ENCODE measurements at places on chromosomes 1 and 21.
A peak's percentile ranks its signal among the peaks of the same experiment; 100 is the strongest.

DNA sequence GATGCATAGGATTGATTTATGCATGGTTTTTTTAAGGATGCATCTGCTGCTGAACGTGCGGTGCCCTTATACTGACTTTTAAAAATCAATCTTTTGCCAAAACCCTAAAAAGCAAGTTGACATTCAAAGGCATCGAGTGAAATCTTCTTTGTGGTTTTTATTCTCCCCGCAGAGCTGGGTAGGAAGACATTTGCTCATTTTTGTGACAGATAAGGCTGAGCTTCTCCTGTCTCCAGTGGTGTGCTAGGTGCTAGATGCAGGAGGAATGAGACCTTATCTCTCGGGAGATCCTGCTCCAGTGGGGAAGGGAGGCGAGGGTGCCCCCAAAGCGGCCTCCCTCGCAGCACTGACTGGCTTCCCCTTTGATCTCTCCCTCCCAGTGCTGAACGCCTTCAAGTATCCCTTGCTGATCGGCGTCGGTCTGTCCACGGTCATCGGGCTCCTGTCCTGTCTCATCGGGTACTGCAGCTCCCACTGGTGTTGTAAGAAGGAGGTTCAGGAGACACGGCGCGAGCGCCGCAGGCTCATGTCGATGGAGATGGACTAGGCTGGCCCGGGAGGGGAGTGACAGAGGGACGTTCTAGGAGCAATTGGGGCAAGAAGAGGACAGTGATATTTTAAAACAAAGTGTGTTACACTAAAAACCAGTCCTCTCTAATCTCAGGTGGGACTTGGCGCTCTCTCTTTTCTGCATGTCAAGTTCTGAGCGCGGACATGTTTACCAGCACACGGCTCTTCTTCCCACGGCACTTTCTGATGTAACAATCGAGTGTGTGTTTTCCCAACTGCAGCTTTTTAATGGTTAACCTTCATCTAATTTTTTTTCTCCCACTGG lies 14.9 kb upstream of the CD101 start:
- no peak for DNase-seq

DNA sequence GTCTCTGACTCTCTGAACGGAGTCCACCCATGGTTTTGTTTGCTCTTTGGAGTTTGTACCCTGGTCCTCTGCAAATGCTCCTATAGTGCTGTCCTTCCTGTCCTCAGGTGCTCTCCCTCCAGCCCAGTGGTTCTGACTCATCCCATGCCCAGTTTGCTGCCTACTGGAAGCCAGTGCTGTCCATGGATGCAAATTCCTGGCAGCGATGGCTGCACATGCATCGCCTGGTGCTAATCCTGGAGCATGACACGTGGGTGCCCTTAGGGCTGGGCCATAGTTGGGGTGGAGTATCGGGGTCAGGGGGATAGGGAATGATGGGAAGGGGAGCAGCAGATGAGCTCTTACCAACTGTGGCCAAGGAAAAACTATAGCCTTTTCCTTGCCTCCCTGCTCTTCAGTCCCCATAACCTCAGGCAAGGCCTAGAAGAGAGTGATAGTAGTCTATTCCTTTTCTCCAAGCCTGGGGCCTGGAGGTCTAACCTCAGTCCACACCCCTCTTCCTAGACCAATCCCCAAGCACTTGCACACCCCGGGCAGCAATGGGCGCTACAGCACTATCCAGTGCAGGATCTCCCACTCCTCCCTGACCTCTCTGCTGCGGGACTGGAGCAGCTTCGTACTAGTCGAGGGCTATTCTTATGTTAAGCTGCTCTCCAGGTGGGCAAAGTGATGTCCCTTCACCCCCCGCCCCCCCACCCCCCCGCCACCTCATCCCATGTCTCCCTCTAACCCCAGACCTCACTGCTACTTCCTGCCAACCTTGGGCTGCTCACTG lies 31.6 kb downstream of the HYI start:
- DNase-seq, result no peak

GRCh38 chr1:246577082-246577719 lies 10.9 kb downstream of the CNST start:
- DNase-seq, result no peak

DNA sequence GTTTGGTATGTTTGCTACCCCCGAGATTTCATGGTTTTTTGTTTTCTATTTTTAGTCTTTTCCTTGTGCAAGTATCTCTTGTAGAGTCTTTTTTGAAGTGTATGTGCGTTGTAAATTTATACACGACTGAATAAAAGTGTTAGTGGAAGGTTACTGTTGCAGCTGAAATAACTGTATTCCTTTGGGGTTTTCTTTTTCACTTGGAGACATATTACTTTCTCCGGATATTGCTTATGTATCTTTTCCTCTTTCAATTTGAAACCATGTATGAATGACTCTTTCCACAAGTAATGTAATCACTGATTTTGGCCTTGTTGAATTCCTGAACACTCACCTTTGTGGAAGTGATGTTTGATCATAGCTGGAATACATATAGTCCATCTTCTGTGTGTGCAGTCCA lies 956 bp downstream of the URB2 start:
- DNase-seq, result no peak

GRCh38 chr1:156095906-156096508 lies 13.7 kb upstream of the MEX3A start:
- no peak for DNase-seq

- DNase-seq, result peak; percentile 49
Measured at GRCh38 chr1:230682882-230683610, 30.9 kb downstream of the AGT start.

DNA sequence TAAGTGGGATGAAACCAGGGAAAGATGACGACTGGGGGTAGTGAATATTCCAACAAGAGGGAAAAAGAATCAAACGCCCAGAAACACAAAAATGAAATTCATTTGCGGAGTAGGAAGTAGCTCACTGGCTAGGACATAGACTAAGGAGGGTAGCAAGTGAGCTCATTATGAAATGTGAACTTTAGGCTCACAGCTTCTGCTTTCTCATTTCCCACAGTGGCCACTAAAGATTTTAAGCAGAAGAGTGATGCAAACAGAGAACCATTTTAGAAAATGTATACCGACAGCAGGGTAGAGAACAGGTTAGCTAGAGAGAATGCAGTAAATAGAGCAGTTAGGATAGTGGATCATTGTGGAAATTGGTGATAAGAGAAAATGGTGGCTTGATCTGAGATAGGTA lies 3.5 kb downstream of the CD48 start:
- no peak for DNase-seq

GRCh38 chr1:232795497-232796053 lies 9.6 kb upstream of the MAP10 start:
- no peak for DNase-seq

DNA sequence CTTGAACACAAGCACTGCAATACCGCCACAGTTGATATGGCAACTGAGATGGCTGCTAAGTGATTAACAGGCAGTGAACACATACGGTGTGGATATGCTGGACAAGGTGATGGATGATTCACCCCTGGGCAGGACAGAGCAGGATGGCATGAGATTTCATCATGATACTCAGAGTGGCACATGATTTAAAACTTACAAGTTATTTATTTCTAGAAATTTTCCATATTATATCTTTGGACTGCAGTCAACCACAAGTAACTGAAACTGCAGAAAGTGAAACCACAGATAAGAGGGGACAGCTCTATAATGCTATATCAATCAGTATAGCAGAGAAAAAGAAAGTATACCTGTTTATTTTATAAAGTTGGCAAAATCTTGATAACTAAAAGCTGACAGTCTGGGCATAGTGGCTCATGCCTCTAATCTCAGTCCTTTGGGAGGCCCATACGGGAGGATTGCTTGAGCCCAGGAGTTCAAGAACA lies 47.9 kb downstream of the PHACTR4 start:
- no peak for DNase-seq

- no peak for DNase-seq
Measured at GRCh38 chr21:44763451-44764318, 37.9 kb downstream of the UBE2G2 start.

DNA sequence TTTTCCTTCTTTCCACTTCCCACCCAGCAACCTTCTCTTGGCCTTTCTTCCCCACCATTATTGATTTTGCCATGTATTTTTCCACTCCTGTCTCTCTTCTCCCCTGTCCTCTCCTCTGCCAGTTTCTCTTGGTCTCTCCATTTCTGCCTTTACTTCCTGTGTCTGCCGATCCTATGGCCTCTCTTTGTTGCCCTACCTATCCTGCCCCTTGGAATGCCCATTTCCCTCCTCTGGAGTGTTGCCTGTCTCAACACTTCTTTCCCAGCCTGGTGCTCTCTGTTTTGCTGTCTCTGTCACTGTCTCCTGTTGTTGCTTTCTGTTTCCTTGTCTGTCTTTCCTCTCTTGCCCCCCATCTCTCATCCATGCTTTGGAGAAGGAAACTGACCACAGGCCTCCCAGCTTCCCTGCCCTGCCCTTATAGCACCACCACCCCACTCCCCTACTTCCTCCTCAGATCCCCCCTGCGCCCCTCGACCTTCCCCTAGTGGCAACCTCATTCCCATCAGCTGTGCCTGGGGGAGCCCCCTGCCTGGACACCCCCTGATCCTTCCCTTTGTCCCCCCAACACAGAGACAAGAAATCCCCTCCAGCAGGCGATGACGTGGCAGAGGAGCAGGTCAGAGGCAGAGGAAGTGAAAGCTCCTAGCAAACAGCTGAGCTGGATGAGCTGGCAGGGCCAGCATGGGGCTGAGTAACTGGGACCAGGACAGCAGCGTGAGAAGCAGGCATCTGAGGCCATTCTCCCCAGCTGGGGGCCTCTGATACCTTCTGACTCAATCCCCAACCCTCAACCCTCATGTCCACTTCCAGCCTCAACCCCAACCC lies 6.6 kb upstream of the ETV3L start:
- peak; percentile 70 for DNase-seq

GRCh38 chr21:27192281-27192949 lies 225.5 kb upstream of the ADAMTS5 start:
- DNase-seq, result no peak

DNA sequence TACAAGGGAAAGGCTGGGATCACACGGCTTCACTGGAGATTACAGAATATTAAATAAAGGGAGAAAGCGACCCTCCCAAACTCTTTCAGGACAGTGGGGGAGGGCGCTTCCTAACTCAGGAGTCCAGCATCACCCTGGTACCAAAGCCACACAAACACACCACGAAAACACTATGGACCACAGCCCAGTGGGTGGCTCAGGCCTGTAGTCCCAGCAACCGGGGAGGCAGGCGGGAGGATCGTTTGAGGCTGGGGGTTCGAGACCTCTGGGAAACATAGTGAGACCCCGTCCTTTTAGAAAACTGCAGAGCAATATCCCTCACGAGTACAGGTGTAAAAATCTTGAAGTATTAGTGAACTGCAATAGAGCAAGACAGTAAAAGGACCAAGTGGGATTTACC lies 16.0 kb downstream of the TRIM11 start:
- no peak for DNase-seq
